ENCODE measurements at places on chromosomes 6 and 20.

GRCh38 chr6:27669295-27669623 lies 196.4 kb upstream of the ZNF184 start:
- DNase-seq, result no peak

DNA sequence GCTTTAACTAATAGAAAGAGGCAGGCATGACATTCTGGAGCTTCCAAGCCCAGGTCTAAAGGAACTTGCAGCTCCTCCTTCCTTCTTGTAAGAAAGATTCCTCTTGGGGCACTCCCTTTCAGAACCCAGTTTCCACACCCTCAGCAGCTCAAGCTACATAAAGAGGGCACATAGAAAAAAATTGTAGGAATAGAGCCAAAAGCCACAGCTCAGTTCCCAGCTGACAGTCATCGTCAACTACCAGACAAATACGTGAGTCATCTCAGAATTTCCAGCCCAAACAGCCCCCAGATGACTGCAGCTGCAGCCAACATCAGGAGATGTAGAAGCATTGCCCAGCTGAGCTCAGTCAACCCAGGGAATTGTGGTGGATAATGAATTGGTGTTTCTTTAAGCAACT lies 349.8 kb upstream of the ARID1B start:
- DNase-seq, result no peak

GRCh38 chr20:21435576-21435975 lies 38.2 kb upstream of the NKX2-4 start:
- no peak for DNase-seq

DNA sequence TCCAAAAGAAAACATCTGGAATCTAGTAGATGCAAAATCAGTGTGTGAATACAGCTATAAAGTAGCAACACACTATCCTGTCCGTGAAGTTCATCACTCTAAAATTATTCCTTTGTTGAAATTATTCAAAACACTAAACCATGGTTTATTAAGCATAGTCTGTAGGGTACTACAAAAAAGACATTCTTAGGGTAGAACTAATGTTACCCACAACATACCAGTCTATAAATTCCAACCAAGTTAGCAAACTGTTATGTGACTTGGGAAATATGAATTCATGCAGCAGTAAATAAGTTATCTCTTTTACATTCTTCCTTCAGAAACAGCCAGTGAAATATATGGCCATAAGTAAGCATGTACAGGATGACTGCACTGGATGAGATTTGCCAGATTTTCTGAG lies 580.3 kb upstream of the ADGRB3 start:
- no peak for DNase-seq

- DNase-seq, result no peak
Measured at GRCh38 chr6:73369157-73369556, 540 bp downstream of the OOEP start.

GRCh38 chr6:79941489-79942151 lies 5.7 kb downstream of the ELOVL4 start:
- no peak for DNase-seq

- DNase-seq, result no peak
Measured at GRCh38 chr20:44145131-44145775, 41.7 kb downstream of the JPH2 start.

All from RPMI8226 (cell line).